Posterior cingulate gyrus (tissue), 11 donors: ENCODE measurements at places on chromosomes 2 and 18.

DNA sequence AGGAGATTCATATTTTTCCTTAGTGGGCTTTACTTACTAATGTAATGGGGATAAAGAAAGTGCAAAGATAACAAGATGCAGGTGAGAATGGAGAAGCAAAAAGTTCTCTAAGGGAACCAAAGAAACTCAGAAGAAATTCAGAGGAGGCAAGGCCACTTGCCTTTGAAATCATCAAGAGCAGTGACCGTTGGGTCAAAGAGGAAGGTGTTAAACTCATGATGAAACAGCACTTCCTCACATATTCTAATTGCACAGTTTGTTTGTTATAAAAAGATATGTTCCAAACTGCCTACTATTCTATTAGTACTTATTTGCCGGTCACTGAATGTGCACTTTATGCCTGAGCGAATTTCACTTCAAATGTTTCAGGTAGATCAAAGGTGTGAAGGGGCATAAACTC is 975.1 kb downstream of the BCL11A start:
- no peak for DNase-seq

GRCh38 chr2:160418853-160419252 is 74.8 kb downstream of the RBMS1 start:
- no peak for DNase-seq

DNA sequence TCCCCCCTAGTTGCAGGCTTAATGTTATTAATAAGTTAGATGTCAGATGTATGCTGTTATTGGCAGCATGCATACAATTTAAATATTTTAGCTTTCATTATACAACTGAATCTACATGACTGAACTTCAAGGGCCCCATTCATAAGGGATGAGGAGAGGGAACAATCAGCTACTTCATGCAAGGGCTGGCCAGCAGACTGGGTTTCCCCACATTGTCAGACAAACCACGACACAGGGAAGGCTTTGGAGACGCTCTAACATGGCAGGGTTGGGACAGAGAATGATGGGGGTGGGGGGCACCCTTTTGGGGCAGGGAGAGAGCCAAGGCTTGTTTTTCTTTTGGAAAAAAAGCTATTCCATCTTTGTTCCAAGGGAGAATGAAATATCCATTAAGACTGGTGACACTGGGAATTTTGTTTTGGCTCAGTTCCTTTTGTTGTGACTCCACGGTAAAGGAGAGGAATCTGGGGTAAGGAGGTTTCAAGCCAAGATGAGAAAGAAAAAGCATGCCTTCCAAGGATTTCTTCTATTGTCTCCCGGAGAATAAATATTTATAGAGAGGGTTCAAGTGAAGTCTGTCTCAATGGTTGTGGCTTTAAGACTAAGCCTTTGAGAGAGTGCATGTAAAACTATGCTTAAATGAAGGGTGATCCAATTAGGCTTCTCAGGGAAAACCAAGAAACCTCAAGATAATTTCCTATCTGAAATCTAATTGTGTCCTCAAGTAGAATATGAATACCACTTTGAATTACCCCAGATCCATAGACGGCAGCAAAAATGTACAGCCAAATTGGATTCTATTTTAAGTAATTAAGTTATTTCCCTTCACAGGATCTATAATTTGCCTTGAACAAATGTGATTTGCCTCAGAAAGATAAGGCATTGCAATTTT is 5.4 kb downstream of the CXCR4 start:
- no peak for DNase-seq

DNA sequence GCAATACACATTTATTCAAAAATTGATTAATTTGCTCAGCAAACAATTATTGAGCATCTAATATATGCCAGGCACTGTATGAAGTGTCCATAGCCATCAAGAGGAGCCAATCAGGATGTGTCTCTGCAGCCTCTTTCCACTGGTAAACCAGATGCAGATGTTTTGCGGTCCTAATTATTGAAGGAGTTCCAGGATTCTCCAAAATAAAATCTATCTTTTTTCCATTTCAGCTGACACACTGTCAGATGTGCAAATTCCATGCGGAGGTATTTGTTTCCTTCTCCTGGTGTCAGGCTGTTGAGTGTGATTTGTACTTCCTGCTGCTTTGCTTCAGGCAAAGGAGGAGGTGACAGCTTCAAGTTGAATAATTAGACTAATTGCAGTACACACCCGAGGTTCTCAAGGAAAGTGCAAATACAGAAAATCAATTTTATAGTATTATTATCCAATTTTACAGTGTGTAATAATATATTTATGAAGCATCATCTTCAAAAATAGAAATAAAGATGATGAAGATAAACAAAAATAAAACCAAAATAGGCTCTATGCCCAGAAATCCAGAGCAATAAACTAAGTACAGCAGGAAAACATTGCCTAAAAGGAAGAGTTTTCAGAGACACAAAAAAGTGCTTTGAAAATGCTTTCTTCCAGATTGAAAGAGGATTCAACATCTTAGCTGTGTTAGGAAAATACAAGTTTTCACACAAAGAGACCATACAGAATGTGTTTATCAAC is 1352.9 kb upstream of the CHAC2 start:
- DNase-seq, result no peak

DNA sequence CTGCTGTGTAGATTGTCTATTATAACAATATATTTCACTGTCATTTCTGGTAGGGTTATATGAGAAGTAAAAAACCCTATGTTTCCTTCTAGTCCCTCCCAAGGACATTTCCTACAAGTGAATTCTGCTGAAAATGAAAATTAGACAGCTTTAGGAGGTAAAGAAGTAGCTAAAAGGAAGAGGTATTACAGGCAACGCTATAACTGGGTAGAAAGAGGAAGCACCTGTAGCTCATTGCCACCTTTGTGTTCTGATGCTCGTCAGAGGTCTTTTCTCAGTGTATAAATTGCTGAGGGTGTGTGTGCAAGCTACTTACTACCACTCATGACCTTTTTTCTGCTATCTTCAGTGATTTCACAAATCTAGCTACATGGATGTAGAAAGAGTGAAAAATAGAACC is 1.4 kb downstream of the DNAJC10 start:
- no peak for DNase-seq
